ENCODE measurements at places on chromosomes 16 and 17.

- no peak for DNase-seq
Measured at GRCh38 chr17:50211249-50212120, 10.1 kb upstream of the COL1A1 start.

GRCh38 chr17:73588891-73589290 lies 55.4 kb downstream of the SDK2 start:
- DNase-seq = no peak

DNA sequence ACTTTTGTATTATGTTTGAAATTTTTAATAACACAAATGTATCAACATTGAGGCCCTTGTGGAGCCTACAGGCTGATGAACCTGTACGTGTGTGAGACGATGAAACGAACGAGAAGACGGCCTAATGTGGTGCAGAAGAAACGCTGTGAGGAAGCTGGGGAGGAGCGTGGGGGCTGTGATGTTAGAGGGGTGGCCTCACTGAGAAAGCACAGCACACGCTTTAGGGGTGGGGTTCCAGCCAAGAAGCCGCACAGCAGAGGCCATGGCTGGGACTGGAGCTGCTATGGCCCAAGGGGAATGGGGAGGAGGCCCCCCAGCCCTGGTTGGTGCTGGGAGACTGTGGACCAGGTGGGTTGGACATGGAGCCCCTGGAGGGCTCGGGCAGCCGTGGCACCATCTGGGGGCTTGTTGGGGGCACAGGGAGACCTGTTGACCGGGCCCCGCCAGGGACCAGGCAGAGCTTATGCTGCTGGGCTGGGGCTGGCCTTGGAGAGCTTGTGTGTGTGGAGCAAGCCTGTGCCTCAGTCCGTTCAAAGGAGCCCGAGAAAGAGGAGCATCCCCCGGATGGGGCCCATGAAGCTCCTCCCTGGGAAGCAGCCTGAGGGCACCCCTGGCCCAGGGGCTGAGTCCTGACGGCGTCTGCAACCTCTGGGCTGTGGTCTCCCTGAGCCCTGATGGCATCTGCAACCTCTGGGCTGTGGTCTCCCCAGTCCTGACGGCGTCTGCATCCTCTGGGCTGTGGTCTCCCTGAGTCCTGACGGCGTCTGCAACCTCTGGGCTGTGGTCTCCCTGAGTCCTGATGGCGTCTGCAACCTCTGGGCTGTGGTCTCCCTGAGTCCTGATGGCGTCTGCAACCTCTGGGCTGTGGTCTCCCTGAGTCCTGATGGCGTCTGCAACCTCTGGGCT lies 44.7 kb downstream of the METRNL start:
- DNase-seq = no peak

DNA sequence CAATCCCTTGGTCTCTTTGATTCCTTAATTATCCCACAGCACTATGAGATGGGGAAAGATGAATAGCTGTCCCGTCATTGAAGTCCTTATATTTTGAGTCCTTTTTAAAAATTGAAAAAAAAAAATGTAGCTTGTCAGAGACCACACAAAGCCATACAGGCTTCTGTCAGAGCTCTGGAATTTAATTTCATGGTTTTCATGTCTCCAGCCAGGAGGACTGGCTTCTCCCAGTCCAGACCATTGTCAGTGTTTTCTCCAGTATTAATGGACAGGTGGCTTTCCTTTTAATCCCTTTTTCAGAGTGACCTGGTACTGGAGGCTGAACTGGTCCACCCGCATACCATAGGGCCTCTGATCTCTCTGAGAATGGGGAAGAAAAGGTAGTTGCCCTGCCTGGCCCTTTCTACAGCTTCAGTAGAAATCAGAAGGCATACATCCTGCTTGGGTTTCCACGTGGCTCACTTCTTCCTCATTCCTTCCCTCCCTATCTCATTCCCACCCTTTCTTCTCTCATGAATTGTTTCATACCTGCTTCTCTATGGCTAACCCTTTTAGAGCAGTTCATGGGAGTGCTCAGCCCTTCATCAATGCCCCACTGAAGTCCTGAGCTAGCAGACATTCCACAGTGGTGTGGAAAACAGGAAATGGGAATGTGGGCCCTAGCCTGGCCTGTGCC lies 29.1 kb downstream of the TRIM16 start:
- no peak for DNase-seq

DNA sequence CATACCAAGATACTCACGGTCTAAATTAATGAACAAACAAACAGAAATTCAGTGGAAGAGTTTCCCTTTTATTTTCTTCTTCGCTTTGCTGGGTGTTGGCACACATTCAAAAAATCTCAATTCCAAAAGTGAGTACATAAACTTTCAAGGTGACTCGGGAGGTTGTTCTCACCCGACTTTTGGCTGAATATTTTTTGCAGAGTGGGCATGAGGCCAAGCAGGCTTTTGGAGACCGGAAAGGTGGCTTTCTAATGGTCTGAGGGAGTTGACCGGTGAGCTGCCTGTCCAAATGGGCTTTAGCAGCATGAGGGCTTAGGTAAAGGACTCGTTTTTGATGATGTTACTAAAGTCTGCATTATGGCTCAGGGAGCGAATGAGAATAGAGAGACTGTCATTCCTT lies 318.7 kb downstream of the CPPED1 start:
- DNase-seq = no peak

DNA sequence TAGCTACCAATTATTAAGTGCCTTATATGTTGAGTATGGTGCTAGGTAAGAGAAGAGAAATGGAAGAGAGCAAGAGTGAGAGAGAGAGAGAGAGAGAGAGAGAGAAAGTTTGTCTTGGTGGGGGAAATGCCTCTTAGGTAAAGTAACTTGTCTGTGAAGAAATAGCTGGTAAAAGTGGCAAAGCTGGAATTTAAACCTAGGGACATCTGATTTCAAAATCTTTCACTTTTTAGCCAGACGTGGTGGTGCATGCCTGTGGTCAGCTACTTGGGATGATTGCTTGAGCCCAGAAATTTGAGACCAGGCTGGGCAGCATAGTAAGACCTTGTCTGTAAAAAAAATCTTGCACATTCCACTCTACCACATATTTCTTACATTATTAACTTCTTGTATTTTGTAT lies 23.0 kb upstream of the CDR2 start:
- DNase-seq = peak; percentile 98

- no peak for DNase-seq
Measured at GRCh38 chr17:74181341-74181740, 22.1 kb upstream of the RPL38 start.

DNA sequence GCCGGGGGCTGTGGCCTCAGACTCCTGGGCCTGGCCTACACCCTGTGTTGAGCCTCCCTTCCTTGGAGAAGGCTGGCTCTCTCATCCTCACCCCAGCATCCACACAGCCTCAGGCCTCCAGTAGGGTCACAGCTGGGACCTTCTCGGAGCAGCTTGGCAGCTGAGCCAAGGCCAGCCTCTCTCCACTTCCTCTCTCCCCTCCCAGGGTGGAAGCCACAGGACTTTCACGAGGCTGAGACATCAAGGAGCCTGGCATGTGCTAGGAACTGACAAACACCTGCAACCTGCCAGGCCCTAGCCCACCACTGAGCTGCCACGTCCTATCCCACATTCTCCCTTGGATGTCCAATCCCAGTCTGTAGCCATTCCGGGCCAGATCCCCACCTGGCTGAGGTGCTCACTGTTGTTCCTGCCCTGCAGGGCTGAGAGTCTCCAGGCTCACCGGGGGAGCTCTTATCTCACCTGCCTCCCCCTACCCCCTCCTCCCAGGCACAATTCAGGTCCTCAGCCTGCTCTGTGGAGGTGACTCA lies 3.1 kb downstream of the MMP15 start:
- no peak for DNase-seq

GRCh38 chr17:45149669-45150664 lies 1.7 kb downstream of the HEXIM1 start:
- DNase-seq = no peak

GRCh38 chr16:53895433-53895832 lies 191.5 kb downstream of the FTO start:
- DNase-seq = no peak

DNA sequence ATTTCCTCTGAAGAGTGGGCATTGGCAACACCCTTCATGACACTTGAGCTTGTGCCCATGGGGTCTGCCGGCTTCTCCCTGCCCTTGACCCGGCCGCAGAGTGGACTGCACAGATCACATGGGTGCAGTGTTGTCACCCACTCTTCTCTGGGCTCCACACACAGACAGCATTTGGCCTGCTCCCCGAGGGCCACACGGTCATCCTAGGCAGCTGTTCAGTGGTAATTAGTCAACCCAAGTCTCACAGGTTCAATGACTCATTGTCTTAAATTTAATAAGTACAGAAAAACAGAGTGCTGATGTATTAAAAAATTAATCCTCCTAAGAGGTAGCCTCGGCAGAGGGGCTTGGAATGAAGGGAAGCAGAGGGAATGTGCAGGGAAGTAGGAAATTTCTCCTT lies 204.8 kb downstream of the MSI2 start:
- no peak for DNase-seq

GRCh38 chr16:30478766-30479478 lies 6.4 kb downstream of the ITGAL start:
- no peak for DNase-seq

- DNase-seq = no peak
Measured at GRCh38 chr17:36136439-36136838, 32.8 kb downstream of the CCL4 start.

- DNase-seq = no peak
Measured at GRCh38 chr16:8476824-8477223, 113.5 kb downstream of the TMEM114 start.

DNA sequence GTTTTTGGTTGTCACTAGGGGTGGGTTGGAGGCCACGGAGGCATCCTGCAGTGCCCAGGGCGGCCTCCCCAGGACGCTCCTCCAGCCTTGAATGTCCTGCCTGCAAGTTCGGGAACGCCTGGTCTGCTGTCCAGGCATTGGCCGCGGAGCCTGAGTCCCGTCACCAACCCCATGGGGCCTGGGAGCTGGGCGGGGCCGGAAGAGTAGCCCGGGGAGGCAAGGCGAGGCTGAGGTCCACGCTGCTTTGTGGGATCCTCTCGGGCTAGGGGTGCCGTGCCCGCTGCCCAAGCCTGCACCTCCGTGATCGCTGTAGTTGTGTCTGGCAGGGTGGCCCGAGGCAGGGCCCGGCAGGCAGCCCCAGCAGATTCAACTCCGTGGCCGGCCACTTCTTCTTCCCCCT lies 12.8 kb downstream of the TELO2 start:
- no peak for DNase-seq

- no peak for DNase-seq
Measured at GRCh38 chr16:87131061-87131995, 185.9 kb downstream of the C16orf95 start.
